ENCODE measurements at places on chromosomes 16 and 17.

DNA sequence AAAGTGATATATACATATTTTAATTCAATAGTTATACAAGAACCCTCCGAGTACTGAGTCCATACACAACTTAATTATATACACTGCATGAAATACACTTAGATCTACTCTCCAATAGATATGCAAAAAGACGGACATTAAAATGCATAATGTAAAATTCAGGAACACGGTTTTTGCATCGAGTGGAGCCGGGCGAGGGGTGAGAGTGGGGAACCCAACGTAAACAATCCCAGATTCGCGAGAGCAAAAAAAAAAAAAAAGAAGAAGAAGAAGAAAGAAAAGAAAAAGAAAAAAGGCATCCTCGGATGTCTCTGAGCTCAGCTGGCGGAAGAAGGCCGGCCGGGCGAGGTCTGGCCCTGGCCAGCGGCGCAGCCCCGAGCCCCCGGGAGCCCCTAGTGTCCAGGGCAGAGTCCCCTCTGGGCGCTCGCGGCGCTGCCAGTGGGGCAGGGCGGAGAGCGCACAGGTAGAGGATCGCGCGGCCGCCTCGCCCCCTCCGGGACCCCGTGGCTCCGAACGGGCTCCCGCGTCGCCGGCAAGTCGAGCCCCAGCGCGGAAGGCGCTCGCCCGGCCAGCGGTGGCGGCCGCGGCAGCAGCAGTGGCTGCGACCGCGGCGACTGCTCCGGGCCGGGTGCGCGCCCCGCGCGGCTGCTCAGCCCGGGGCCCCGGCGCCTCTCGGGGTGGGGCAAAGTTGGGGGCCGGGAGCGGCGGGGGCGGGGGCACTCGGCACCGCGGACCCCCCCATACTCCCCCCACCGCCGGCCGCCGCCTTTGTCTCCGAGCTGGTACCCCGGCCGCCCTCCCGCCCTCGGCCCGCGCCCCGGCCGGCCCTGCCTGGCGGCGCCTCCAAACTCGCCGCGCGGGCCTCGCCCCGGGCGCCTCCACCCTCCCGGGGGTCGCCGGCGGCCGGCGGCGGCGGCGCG, 9.6 kb upstream of the ZFHX3 start:
- no peak for DNase-seq

- DNase-seq = no peak
Measured at GRCh38 chr17:38404174-38404943, 23.9 kb upstream of the ARHGAP23 start.

- DNase-seq = no peak
Measured at GRCh38 chr17:45780921-45781320, 3.2 kb upstream of the CRHR1 start.

DNA sequence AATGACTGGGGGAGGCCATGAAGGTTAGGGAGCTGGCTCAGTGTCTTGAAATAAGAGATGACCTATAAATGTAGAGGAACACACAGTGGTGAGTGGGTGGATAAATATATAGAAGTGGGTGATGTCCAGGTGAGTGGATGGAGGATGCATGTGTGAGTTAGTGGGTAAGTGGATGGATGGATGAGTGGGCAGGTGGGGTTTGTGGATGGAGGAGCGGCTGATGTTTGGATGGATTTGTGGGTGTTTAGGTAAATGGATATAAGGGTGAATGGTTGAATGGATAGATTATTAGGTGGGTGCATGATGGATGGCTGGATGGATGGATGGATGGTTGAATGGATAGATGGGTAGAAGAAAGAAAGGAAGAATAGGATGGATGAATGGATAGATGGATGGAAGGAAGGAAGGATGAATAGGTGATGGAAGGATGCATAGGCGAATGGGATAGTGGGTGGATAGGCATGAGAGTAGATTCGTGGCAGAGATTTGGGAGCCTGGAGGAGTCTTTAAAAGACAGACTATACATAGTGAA, 19.1 kb upstream of the TAC4 start:
- no peak for DNase-seq

GRCh38 chr16:21646721-21647561, 5.5 kb downstream of the IGSF6 start:
- DNase-seq = no peak

- peak; percentile 39 for DNase-seq
Measured at GRCh38 chr16:68447653-68448359, 502 bp downstream of the SMPD3 start.

- no peak for DNase-seq
Measured at GRCh38 chr17:79290726-79291125, 216.1 kb downstream of the ENGASE start.

DNA sequence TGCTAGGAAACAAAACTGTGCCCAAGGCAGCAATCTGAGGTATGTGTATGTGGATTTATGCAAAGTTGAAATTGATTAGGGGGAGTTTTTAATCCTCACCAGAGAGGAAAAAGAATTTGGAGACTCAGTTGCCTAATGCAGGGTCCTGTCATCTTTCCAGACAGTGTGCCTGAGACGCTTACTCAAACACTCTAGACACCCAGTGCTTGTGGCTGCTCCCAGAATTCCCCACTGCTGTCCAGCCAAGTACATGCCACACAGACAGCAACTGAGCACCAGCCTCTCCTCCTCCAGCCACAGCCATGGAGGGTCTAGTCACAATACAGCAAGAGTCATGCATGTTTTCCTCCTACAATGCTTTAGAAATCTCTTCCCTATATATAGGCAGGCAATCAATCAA, 118.1 kb downstream of the HIC1 start:
- no peak for DNase-seq

DNA sequence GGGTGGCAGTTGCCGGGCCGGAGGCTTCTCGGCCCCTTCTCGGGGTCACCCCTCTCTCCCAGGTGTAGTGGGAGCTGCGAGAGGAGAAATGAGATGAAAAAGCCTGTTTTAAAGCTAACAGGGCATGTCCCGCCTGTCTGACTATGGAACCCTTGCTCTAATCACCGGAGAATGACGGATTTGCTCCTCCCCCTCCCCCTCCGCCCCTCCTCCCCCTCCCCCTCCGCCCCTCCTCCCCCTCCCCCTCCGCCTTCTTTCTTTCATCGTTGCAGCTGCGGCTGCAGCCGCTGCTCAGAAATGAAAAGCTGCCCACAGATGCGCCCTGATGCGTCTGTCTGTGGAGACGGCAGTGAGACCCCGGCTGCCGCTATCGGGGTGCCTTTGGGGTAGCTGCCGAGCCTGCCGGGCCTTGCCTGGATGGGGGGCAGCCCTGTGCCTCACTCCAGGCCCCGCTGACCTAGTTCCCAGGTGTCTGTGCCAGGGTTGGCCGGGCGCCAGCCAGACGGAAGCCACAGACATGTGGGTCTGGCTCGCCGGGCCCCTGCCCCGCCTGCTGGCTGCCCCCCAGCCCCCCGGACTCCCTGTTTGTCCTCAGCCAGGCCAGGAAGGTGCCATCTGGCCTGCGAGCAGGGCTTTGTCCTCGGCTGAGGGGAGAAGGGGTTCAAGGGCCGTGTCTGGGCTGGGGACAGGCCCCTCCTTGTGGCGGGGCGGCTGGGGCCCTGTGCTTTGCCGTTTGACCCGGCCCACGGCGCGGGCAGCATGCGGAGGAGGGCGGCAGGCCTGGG, 37.7 kb downstream of the GINS2 start:
- peak; percentile 77 for DNase-seq

GRCh38 chr17:31272236-31272635, 24.8 kb downstream of the OMG start:
- no peak for DNase-seq

GRCh38 chr17:34299956-34300577, 14.5 kb downstream of the CCL11 start:
- peak; percentile 10 for DNase-seq

GRCh38 chr16:12317121-12317810, 340.7 kb downstream of the SNX29 start:
- DNase-seq = no peak

DNA sequence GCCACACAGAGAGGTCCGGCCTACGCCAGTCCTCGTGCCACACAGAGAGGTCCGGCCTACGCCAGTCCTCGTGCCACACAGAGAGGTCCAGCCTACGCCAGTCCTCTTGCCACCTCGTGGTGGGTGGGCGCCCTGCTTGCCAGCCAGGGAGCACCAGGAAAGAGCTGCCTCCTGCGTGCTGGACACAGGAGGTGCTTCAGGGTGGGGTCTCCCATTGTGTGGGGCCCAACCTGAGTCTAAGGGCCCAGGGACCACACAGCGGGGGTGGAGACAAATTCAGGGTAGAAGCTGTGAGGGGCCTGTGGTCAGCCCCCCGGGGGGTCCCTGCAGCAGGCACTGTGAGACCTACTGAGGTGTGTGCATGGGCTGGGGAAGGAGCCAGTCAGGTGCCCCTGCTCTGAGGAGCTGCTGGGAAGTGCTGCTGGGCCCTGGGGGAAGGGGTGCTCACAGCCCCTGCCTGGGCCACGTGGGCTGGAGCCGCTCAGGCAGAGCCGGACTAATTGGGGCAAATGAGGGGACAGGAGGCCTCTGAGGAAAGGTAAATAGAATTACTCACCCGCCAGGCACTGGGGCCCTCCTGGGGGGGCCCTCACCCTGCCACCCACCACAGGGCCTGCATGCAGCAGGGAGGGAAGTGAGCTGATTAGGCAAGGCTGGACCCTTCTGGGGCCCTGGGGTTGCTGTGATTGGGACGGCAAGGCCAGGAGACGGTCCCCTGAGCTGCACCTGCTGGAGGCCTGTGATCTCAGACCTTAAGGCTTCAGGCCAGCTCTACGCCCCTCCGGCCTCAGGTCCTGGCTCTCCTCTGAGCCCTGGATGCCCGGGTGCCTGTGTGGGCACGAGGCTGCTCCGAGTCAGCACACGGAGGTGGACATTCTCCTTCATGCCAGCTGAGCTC, 11.0 kb downstream of the GCGR start:
- DNase-seq = no peak

DNA sequence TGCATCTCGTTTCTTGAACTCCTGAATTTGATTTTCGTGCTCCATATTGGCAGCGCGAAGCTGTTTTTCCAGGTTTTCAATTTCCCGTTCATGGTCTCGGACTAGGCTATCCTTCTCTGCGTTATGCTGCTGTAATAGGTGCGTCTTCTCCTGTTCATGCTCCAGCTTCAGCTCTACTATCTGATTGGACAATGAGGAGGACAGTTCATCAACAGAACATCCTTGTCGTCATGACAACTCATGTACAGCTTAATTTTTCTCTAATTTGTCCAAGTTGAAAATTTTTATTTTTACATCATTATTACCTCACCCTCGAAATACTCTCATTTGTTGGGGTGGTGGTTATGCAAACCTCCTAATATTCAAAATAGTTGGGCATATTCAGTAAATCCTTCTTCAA, 289.8 kb downstream of the CEP112 start:
- no peak for DNase-seq

DNA sequence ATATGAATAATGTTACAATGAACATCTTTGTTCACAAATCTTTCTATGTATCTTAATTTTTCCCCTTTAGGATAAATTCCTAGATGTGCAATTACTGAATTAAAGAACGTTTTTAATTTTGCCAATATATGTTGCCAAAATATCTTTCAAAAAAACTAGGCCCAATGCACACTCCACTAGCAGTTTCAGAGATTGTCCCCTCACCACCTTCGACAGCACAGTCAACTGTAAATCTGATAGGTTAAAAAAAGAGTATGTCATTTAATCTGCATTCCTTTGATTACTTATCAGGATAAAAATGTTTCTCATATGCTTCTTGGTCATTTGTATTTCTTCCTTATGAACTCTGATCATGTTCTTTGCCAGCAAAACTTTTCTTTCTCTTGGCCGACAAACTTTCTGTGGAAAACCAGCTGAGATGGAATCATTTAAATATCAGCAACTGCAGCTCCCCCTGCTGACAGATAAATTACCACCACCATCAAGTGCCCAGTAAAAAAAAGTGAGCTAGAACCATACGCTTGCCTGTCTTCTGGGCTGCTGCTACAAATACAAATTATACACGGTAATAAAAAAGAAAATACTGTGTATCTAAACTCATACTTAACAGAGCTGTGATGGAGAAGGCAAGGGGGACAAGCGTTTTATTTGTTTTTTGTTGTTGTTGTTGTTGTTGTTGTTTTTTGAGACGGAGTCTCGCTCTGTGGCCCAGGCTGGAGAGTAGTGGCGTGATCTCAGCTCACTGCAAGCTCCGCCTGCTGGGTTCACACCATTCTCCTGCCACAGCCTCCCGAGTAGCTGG, 19.6 kb upstream of the KANSL1 start:
- DNase-seq = peak; percentile 52

- DNase-seq = no peak
Measured at GRCh38 chr17:33375103-33375502, 82.0 kb upstream of the ASIC2 start.

- no peak for DNase-seq
Measured at GRCh38 chr17:81422776-81423697, 27.8 kb downstream of the BAHCC1 start.

DNA sequence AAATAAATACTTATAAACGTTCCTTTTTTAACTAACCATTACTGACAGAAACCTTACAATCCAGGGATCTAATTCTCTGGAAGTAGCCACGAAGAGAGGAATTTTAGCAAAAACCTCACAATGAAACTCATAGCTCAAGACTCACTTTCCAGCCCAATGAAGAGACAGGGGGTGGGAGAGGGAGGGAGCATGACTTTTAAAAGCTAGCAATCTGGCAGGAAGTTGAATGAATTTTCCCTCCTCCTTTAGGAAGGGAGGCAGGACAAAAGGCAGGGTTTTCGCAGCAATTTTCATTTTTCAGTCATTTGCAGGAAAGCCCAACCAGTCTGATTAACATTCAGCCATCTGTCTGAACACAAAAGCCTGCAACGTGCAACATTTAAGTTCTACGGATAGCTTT, 381.5 kb upstream of the PSMD7 start:
- DNase-seq = no peak

GRCh38 chr17:27333410-27333980, 39.6 kb downstream of the WSB1 start:
- DNase-seq = no peak

GRCh38 chr17:79388556-79389295, 222.1 kb downstream of the RBFOX3 start:
- peak; percentile 62 for DNase-seq

GRCh38 chr17:45925311-45925710, 31.0 kb downstream of the MAPT start:
- no peak for DNase-seq

DNA sequence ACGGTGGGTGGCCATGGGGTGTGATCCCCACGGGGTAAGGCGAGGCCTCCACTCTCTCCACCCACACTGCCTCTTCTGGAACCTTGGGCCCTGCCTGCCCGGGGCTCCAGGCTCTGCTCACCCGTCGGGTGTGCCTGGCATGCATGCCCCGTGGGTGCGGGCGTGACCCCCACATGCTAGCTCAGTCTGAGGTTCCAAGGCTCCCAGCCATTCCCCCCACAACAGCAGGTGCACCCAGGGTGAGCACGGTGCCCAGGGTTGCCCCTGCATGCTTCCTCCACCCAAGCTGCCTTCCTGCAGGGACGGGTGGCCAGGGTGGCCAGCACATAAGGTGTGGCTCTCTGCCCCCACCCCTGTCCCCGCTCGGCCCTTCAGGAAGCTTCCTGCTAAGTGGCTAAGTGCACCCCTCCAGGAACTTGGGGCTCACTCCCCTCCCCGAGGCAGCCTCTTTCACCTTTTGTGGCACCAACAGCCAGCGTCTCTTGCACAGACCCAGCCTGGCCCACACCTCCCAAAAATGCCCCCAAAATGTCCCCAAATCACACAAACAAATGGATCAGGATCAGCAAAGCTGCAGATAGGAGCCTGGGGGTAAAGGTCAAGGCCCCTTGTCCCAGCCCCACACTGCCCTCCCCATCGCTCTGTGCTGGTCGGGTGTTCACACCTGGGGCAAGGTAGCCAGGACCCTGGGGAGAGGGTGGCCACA, 21.4 kb upstream of the PVALEF start:
- DNase-seq = no peak

Measured in NCI-H2171 (cell line).